ENCODE measurements at places on chromosomes 6 and 20. TPM values are rescaled to one million over a fixed set of nuclear protein-coding genes. Genes with fewer than 3 reads are reported as not detected.

Gene OLIG3
- polyA plus RNA-seq, result not detected

Gene SEL1L2
- polyA plus RNA-seq, result not detected

Gene NFS1
- 26.2 TPM for polyA plus RNA-seq

Gene OPRM1
- not detected for polyA plus RNA-seq

Gene SIRPA
- polyA plus RNA-seq, result 27.9 TPM

Gene MCM3
- 137 TPM for polyA plus RNA-seq
